Activated CD4-positive, alpha-beta T cell treated with anti-CD3 and anti-CD28 coated beads, Interleukin-2, amount 50 U/mL, for 1 hour (primary cell): ENCODE measurements at places on chromosomes 1 and 21.

DNA sequence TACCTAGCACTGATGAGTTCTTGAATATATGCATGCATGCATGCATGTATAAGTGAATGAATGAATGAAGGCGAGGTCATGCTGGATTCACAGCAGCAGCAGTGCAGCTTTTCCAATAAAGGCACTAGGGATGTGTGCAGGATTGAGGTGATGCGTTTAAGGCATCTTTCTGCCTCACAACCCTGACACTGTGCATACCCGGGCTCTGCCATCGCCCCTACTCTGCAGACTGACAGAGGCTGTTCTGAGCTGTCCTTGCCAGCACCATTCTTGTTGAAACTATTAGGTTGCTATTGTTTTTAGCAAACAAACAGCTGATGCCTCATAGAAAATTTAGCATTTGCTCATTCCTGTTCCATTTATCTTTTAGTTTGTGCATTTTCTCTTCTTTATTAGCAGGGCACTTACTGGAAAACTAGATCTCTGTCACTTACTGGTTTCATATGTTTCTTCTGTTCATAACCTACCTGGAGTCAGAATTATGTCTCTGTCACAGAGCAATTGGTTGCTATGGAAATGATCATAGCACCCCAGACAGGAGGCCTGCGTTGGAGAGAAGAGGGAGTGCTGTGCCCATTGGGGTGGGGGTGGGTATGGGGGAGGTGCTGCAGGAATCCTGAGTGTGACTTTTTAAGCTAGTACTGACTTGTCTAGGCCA, 79.0 kb downstream of the CD58 start:
- DNase-seq, result no peak

- DNase-seq, result no peak
Measured at GRCh38 chr1:192524223-192524622, 51.4 kb upstream of the RGS1 start.

DNA sequence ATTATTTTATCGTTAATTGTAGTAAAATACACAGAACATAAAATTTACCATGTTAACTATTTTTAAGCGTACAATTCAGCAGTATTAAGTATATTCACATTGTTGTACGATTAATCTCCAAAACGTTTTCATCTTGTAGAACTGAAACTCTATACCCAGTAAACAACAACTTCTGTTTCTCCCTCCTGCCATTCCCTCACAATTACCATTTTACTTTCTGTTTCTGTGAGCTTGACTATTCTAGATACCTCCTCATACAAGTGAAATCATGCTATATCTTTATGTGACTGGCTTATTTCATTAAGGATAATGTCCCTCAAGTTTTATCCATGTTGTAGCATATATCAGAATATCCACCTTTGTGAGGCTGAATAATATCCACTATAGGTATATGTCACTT, 156.8 kb downstream of the ST6GALNAC3 start:
- DNase-seq, result no peak

DNA sequence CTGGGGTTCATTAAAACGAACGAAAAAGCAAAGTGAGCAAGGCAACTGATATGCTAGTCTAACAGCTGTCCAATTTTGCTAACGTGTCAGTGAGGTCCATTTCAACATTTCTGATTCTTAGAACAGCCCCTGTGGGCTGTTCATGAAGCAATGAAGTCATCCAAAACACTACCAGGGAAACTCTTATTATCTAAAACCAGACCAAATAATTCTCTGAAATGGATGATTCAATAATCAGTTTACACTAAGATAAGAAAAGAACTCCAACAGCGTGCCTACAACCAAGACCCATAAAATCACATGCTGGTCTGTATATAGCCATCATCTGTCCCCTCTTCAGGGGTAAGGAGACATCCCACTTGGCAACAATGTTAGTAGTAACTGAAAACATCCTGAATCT, 122.7 kb downstream of the TGFBR3 start:
- no peak for DNase-seq

- DNase-seq, result no peak
Measured at GRCh38 chr21:37770461-37770860, 145.8 kb downstream of the KCNJ6 start.

GRCh38 chr1:206753141-206753540, 17.4 kb upstream of the IL19 start:
- DNase-seq, result no peak

DNA sequence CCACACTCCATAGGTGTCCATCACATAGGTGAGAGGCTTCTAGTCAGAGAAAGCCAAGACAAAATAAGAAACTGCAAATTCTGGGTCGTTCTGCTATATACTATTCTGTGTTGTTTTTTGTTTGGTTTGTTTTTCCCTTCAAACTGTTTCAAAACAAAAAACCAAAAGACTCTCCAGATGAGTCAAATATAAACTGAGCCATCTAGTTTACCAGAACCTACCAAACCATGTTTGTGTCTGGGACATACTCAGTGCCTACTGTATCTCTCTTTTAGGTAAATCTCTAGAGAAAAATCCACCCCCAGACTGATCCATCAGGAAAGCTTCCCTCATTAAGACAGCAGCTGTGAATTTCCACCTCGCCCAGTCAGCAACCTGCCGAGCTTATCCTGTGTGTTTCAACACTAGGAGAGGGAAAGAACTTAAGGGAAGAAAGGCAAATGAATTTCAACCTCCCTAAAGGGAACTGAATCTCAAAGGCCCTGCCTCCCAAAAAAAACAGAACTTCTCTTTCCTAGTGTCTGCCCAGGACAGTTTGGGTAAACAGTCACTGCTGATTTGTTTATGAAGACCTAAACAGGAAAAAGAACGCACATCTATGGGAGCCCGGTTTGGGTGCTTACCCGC, 17.2 kb downstream of the PPT1 start:
- no peak for DNase-seq

GRCh38 chr1:20483833-20484518, 2.0 kb downstream of the CAMK2N1 start:
- DNase-seq, result no peak

DNA sequence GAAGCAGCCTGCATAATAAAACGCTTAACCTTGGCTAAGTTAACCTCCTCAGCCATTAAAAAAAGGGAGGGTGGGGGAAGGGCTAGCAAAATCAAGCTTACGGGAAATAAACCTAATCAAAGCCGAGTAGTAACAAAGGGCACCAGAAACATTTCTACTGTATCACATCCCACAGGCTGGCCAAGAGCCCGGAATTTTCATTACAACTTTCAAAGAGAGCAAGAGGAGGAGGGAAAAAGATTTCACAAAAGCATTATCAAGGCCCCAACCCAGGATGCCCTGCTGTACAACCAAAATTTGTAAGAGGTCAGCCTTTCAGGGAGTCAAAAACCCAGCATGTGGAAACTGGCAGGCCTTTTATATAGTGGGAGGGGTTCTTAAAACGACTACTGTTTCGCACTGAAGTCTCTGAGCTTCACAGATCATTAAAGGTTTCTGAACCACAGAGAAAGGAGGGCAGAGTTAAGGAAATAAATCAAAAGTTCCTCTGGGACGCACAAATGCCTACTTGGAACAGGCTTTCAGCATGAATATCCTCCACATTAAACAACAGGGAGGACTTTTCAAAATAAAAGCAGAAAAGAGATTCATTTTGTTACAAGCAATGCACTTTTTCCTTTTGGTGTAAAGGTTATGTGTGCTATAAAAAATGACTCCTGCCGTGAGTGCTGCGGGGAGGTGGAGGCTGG, 90.4 kb downstream of the SLC45A1 start:
- no peak for DNase-seq

DNA sequence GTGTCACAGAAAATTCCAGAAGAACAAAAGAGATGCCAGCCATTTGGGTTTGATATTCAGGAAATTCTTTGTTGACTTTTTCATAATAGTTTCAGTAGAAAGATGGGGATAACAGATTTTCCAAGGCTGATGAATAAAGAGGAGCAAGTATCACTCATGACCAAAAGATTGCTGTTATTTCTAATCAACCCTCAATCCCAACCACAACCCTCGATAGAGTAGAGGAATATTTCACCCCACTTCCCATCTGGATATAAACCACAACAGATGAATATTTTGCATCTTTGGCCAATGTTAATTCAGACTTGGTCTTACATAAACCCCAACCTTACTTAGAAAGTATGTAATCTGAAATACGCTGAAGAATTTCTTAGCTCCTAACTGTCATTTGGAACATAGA, 232.4 kb downstream of the SEC16B start:
- no peak for DNase-seq

- no peak for DNase-seq
Measured at GRCh38 chr21:38448671-38449385, 49.4 kb downstream of the ERG start.

GRCh38 chr1:8184301-8184700, 133.6 kb upstream of the SLC45A1 start:
- no peak for DNase-seq

GRCh38 chr1:8476006-8476405, 158.1 kb downstream of the SLC45A1 start:
- DNase-seq, result no peak

GRCh38 chr1:61482170-61482734, 242.7 kb downstream of the TM2D1 start:
- no peak for DNase-seq

DNA sequence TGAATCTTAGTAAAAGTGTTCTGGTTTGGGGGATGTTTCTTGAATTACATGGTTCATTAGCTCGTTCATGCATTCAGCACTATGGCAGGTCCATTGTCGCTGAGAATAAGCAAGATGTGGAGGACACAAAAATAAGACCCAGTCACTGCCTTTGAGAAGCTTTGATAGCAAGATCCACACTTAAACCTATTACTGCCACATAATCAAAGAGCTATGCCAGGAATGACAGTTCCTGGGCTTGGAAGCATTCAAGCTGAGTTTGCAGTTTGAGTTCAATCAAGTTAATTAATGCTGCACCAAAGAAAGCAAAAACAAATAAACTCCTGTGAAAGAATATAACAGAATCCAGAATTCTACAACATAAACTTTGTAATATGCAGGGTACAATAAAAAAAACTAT, 131.8 kb downstream of the MIS18A start:
- DNase-seq, result no peak

DNA sequence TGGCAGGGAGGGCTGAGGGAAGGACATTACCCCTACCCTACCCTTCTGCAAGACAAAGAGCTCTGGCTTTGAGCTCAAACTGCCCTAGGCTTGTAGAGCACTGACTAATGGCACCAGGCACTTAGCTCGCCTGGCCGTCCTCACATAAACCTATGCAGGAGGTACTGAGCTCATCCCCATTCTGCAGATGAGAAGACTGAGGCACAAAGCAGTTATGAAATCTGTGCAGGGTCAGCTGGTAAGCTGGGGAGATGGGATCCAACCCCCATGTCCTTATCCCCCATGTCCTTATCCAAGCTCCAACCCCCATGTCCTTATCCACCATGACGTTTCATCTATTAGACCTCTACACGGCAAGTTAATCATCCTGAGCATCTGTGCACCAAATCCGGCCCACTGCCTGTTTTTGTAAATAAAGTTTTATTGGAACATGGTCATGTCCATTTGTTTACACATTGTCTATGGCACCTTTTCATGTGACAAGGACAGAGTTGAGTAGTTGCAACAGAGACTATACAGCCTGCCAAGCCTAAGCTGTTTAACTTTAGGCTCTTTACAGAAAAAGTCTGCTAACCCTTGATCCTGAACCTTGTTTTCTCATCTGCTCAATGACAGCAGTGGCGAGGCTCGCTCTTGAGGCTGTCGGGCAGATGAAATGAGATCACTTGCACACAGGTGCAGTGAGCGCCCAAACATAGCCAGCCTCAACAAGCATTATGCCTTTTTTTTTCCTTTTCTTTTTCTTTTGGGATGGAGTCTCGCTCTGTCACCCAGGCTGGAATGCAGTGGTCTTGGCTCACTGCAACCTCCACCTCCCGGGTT, 86.8 kb downstream of the FBXO2 start:
- no peak for DNase-seq

- no peak for DNase-seq
Measured at GRCh38 chr1:3580231-3580630, 31.1 kb downstream of the MEGF6 start.

DNA sequence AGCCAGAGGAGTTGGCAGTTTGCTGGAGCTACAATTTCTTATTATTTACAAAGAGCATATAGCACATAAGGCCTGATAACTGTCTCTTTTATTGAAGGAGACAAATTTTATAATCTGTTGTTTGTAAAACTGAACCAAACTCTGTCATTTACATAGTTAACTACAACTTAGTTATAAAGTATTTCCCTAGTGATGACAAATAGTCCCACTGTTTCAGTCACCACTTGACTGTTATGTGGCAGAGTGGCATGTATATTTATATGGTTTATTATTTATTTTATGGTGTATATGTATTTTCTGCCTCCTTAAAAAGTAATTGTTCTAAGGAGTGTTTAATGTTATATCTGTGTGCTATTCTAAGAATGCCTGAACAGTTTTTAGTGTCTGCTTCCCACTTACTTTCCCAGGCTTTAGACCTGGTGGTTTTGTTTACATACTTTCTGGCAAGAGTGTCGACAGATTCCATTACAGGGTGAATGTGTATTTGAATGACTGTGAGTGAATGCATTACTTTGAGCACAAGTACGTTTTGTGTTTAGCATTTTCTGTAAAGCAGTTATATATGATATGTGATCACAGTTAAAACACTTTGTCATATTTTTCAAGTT, 10.0 kb downstream of the TSEN15 start:
- DNase-seq, result no peak

DNA sequence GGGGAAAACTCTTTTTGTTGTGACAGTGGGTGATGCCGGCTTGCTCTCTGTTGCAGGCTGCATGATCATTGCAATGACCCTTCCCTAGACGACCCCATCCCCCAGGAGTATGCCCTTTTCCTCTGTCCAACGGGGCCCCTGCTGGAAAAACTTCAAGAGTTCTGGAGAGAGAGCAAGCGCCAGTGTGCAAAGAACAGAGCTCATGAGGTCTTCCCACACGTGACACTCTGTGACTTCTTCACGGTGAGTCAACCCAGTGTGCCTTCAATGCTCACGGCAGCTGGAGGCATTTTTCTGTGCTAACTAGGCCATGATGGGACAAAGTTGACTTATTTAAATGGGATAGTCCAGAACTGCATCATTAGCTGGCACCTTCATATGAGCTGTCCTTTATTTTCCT, 5.7 kb downstream of the UBASH3A start:
- DNase-seq, result no peak

DNA sequence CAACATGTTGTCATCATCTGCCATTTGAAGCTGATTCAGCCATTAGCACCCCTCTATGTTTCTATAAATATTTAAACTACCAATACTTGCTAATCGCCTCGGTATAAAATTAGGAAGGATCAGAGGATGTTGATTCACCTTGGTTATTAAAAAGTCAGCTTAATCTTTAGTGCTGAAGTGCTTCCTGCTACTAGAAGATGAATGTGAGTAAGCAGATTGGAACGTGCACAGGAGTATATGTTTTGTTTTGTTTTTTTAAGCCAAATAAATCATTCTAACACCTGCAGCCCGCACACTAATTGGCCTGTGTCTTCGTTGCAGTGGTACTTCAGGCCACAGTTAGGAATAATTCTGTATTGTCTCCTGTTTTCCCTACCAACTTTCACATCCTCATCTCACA, 485.7 kb downstream of the AJAP1 start:
- DNase-seq, result no peak

- DNase-seq, result no peak
Measured at GRCh38 chr1:228898582-228898992, 163.3 kb downstream of the RHOU start.

GRCh38 chr1:6600410-6601048, 2.1 kb downstream of the KLHL21 start:
- DNase-seq, result no peak
